ENCODE measurements at places on chromosomes 11 and 22. TPM values are rescaled to one million over a fixed set of nuclear protein-coding genes. Genes with fewer than 3 reads are reported as not detected.

- DNase-seq, result no peak
Observed at GRCh38 chr22:27466778-27467438, 334.6 kb downstream of the MN1 start.

DNA sequence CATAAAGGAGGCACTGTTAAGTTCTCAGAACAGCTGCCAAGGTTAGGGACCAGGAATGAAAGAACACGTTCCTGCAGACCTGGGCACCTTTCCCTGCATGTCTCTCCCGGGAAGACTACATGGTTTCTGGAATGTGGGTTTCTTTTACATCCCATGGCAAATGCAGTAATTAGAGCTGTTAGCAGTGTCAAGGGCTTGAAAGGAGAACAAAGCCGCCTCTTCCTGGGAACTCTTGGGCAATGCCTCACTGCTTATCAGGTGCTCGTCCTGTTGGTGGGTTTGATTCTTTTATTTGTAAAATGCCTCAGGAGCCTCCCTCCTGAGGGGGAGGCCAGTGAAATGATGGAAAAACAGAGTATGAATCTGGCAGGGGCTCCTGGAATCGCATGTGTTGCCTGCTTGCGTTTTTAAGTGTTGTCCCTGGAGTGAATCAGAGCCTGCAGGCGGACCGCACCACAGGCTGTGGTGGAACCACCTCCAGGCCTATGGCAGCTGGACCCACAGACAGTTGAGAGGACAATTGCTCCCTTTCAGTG, 723 bp upstream of the C22orf31 start:
- no peak for DNase-seq

Gene SLC16A8
- total RNA-seq, result not detected

- DNase-seq, result no peak
Observed at GRCh38 chr11:1083621-1084551, 9.2 kb downstream of the MUC2 start.

Gene INSC
- total RNA-seq, result not detected
